Stimulated activated CD4-positive, alpha-beta T cell treated with anti-CD3 and anti-CD28 coated beads, TNF-alpha, amount 100 ng/mL, for 1 hour (primary cell): ENCODE measurements at places on chromosomes 12 and 14.

DNA sequence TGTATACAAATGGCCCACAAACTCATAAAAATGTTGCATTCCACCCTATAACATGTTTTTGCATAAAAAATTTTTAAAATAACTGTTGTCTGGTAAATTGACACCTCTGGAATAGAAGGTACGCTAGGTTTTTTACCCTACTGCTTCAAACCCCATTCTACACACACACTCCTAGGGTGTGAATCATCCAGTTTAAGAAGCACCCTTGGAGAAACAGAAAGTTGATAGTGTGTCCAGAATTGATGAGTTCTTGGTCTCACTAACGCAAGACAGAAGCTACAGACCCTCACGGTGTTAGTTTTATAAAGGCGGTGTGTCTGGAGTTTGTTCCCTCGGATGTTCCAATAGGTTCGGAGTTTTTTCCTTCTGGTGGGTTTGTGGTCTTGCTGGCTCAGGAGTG, 158.5 kb downstream of the KLRB1 start:
- DNase-seq = no peak

GRCh38 chr12:97951239-97951638, 488.6 kb downstream of the RMST start:
- no peak for DNase-seq

DNA sequence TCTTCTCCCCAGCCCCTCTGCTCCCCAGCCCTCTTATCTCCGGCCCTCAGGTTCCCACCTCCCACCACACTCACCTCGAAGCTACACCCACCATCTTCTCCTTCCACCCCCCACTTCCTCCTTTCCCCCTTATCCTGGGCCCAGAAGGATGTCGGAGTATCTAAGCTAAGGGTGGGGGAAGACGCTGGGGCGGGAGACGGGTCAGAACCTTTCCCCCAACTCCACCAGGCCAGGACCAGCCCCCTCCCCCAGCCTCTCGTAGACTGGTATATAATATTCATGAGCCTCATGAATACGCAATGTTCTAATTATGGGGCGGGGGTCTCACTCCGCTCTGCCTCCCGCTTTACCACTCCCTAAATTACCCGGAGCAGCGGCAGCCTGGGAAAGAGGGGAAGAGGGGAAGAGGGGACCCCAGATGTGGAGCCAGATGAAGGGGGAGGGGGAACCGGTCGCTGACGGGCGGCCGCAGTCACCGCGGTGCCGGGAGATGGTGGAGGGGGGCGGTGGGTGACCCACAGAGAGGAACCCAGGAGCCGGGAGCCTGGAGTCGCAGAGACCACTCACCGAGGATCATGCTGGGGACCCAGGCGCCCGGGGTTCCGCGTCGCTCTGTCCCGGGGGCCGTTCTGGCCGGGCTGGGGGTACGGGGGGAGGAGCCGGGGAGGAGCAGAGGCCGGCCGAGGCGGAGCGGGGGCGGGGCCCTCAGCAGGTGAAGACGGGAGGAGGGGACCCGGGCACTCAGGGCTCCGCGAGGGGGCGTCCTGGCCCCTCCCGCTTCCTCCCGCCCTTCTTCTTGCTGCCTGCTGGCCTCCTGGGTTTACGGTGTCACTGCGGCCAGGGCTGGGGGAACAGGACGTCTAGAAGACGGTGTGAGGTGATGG, 6.4 kb upstream of the ZNF385A start:
- no peak for DNase-seq

DNA sequence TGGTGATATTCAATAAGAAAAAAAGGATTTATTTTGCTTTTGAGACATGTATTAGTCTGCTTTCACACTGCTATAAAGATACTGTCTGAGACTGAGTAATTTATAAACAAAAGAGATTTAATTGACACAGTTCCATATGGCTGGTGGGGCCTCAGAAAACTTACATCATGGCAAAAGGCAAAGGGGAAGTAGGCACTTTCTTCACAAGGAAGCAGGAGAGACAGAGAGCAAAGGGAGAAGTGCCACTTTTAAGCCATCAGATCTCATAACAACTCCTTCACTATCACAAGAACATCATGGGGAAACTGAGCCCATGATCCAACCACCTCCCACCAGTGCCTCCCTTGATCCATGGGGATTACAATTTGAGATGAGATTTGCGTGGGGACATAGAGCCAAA, 43.9 kb downstream of the BHLHE41 start:
- no peak for DNase-seq

DNA sequence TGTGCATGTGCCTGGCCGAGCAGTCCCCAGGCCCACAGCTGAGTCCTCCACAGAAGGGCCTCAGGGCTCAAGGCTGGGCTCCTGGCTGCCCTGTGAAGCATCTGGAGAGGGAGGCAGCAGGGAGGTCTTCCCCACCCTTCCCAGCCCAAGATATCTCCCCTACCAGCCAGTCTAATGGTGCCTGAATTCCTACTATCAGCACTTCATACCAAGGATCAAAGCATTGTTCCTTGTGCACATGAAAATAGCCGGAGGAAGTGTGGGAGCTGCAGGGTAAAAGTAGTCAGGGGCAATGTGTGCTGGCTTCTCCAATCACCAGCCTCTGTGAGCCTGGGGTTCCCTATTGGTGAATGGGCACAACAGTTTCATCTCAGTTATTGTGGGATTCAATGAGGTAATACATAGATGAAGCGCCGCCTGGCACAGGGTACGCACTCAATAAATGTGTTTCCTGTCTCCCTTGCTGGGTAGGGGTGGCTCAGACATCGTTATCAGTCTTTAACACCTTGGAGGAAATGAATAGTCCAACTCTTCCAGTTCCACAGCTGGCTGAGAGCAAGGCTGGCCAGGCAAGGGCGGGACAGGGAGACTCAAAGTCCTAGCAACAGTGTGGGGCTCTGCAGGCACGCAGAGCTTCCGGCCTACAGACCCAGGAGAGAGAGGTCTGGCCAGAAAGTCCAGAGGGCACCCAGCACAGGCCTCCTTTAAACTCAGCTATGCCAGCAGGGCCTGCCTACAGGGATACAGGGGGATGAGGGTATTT, 39.1 kb upstream of the PNMA1 start:
- no peak for DNase-seq

DNA sequence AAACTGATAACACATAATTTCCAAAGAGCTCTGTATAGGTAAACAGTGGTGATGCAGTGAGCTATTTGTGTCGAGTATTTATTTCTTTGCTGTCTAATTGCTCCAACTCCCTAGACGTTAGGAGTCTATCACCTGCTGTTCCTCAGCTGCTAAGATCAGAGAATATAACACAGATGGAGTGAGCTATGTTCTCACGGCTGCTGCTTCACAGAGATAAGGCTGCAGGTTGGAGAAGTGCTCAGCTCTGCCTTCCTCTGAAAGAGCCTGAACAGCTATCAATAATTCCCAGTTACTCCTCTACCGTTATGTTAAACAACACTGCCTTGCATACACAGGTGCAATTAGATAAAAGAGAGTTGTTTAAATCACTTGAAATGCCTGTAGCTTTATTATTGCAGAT, 103.2 kb upstream of the MDGA2 start:
- no peak for DNase-seq

DNA sequence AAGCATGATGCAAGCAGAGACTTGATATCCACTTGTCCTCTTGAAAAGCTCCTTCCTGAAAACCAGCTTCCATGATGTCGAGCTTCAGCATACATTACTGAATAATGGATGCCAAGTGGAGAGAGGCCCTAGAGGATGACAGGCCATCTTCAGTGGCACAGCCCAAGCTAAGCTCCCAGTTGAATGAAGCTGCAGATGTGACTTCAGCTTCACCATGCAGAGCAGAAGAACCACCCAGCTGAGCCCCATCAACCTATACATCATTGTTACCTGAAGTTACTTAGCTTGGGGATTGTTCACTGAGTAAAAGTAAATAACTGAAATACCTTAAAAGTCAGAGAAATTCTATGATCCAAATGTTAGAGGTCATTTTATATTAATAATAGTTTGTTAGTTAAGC, 93.6 kb downstream of the HECTD4 start:
- DNase-seq = no peak

GRCh38 chr14:75165586-75166391, 10.6 kb downstream of the TMED10 start:
- no peak for DNase-seq

- DNase-seq = no peak
Measured at GRCh38 chr12:44835641-44836379, 40.3 kb downstream of the NELL2 start.

DNA sequence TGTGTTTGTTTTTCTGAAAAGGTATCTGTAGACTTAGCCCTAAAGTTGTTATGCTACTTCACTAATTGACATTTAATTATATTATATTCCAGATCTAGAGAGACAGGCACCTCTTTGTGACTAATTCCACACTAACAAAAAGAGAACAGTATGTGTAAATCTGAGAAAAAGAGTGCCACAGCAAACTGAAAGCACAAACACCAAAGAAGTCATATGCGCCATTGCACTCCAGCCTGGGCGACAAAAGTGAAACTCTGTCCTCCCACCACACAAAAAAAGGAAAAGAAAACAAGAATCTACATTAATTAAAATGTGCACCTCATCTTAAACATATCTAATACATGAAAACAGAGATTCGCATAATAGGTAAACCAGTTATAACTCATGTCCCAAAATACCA, 4.4 kb upstream of the CSRNP2 start:
- DNase-seq = no peak

DNA sequence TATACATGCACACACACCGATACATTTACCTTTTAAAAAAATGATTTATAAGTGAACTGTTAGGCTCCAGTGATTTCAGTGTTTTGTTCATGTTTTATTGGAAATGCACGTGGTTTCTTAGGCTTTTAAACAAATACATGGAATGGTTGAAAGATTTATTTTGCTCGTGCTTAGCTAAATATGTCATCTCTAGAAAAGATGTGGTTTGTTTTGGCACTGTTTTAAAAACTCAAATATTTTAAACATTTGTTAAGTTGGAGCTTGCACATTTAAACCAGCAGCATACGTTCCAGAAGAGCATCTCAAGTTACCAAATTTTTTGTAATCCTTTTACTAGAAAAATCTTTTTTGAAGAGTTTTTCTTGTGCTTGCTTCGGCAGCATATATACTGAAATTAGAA, 44.5 kb downstream of the FOXA1 start:
- no peak for DNase-seq

GRCh38 chr14:55301437-55302121, 30.4 kb downstream of the FBXO34 start:
- no peak for DNase-seq

DNA sequence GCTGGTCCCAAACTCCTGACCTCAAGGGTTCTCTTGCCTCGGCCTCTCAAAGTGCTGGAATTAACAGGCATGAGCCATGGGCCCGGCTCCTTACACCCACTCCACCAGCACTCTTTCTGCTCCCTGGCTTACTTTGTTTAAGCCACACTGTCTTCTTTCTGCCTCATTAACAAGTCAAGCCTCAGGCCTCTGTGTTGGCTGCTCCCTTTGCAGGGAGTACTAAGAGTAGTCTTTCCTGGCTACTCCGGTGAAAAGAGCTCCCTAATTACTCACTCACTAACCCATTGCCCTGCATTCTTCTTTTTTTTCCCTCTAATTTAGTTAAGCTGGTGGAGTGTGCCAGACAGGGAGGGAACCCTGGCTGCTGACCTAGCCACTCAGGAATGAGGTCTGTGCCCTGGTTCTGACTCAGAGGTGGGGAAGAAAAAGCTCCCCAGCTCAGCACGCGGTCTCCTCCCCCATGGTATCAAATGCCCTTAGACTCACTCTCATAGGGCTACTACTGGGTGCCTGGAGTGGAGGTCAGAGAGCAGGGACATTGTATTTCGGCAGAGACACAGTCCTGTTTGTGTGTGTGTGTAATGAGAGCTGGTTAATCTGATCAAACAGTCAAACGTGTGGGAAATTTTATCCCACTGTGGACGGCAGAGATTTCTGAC, 19.8 kb downstream of the GALNT6 start:
- DNase-seq = no peak

- DNase-seq = no peak
Measured at GRCh38 chr12:24470050-24470449, 478.9 kb downstream of the BCAT1 start.

DNA sequence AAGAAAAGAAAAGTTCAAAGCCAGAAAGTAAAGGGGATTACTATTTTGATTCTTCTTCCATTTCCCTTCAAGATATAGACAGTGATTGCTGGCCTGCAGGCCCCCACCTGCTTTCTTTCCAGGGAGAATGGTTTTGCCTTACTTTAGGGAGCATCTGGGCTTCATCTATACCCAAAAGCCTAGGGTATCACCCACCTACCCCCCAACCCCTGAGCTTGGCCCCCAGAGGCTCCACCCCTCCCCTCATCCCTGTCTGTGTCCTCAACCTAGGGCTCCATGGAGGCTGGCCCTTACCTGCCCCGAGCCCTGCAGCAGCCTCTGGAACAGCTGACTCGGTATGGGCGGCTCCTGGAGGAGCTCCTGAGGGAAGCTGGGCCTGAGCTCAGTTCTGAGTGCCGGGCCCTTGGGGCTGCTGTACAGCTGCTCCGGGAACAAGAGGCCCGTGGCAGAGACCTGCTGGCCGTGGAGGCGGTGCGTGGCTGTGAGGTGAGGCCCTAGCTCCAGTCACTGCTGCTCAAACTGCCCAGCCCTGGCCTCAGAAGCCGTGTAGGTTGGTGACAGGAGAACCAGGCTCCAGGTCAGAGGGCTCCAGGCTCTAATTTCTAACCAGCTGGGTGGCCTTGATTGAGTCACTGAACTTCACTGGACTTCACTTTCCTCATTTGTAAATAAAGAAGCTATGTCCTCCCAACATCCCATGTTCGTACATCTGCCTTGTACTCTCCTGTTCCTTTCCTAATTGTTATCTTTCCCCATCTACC, 13.6 kb downstream of the ARHGEF40 start:
- no peak for DNase-seq

GRCh38 chr12:8664228-8664913, 1.7 kb upstream of the MFAP5 start:
- DNase-seq = no peak

DNA sequence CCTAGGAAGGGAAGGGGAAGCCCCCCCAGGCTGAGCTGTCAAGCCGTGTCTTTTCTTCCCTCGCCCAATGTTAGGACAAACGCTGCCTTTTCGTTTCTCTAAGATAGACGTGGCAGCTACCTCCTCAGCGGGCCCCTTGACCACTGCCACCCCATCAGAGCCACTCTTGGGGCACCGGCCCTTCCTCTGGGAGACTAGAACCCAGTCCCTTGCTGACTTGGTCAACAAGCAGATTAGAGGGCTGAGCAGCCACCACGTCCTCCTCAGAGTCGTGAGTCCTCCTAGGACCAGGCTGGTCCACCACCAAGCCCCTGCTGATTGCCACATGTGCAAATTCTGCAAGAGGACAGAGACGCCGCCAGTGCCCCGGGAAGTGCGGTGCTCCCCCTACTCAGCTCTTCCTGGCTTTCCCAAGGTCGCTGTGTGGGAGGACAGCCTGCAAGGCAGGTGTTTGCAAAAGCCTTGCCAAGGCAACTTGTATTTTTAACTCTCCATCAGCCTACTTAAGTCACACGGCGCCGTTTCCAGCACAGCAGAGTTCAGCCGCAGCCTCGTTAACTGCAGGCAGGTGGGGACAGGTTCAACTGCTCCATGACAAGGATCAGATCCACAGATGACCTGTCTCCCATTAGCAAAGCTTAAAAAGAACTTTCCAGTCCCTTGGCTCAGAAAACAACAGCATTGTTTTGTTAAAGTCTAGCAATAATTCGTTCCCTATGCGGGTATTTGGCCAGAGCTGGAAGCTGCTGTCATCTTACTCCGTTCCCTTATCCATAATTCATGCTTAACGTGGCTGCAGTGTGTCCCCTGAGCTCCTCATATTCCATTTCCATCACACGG, 65.6 kb downstream of the TESC start:
- DNase-seq = no peak
